Activated CD4-positive, alpha-beta T cell treated with anti-CD3 and anti-CD28 coated beads for 36 hours (primary cell): ENCODE measurements at places on chromosomes 6 and 20.
A peak's percentile ranks its signal among the peaks of the same experiment; 100 is the strongest.

- no peak for DNase-seq
These were observed 79.6 kb downstream of the PHACTR2 start for GRCh38 chr6:143757346-143757832.

DNA sequence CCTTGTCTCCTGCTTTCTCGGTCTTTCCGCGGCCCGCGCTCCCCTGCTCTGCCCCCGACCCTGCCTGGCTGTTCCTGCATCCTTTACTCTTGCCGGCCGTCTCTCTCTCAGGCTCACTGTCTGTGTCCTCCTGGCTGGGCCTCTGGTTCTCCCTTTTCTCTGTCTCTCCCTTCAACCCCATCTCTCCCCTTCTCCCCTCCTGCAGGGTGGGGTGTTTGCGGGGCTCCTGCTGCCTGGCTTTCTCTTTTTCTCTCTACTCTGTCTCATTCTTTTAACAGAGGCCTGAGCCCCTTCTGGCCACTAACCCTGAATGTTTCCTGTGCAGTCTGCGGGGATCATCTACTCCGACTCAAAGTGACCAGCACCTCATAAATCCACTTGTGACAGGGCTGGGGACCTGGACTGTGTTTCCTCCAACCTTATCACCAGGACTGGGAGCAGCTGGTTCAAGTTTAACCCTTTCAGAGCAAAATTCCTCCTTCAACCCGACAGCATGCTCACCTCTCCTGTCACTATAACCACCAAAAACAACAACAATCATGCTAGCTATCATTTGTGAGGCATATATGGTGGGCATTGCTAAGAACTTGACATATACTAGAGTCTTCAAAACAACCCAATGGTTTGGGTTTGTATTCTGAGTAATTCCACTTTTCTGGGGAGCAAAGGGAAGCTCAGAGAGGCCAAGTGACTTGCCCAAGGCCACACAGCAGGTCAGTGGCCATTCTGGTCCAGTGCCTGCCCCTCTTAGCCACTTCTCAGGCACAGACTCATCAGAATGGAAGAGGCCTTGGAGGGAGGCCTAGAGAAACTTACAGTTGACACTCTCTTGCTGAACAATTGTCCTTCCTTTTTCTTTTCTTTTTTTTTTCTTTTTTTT, 811 bp upstream of the RSPO4 start:
- no peak for DNase-seq

DNA sequence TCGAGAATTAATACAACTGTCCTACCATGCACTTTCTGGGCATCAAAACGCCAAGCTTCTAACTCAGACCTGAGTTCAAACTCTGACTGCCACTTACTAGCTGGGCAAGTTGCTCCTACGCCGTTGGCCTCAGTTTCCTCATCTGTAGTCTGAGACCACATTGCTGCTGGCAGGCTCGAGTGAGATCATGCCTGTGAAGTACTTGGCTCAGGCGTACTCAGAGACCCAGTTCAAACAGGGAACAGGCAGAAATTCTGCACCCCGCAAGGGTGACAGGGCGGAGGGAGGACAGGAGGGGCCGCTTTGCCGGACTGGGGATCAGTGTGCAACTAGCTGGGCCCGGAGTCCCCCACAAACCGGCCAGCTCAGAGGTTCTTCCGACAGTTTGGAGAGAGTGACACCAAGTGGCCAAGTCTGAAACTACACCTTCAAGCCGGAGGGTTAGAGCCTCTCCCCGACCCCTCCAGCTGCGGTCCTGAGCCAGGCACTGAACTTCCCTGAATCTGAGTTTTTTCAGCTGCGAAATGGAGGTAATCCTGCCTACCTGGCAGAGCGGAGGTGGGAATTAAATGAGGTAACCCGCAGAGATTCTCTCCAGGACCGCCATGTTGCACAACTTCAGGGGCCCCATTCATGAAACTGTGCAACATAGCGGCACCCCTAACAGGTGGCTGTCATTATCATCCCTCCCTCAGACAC, 46.0 kb upstream of the PTPN1 start:
- peak; percentile 68 for DNase-seq

GRCh38 chr6:96687121-96687520, 124.2 kb downstream of the FHL5 start:
- no peak for DNase-seq

- no peak for DNase-seq
These were observed 275.7 kb upstream of the TCF21 start for GRCh38 chr6:133613211-133613610.

- no peak for DNase-seq
These were observed at the start of gene OR12D1 for GRCh38 chr6:29414588-29414987. TSS of gene OR12D1 (plus strand) at chr6:29414928.

- peak; percentile 31 for DNase-seq
These were observed 58.2 kb upstream of the IL20RA start for GRCh38 chr6:137102851-137103492.

GRCh38 chr6:50762798-50763197, 49.5 kb downstream of the TFAP2D start:
- no peak for DNase-seq

- DNase-seq: no peak
These were observed 383.7 kb upstream of the CDH4 start for GRCh38 chr20:60868316-60868891.

GRCh38 chr6:124573953-124574352, 388.3 kb upstream of the RNF217 start:
- no peak for DNase-seq

DNA sequence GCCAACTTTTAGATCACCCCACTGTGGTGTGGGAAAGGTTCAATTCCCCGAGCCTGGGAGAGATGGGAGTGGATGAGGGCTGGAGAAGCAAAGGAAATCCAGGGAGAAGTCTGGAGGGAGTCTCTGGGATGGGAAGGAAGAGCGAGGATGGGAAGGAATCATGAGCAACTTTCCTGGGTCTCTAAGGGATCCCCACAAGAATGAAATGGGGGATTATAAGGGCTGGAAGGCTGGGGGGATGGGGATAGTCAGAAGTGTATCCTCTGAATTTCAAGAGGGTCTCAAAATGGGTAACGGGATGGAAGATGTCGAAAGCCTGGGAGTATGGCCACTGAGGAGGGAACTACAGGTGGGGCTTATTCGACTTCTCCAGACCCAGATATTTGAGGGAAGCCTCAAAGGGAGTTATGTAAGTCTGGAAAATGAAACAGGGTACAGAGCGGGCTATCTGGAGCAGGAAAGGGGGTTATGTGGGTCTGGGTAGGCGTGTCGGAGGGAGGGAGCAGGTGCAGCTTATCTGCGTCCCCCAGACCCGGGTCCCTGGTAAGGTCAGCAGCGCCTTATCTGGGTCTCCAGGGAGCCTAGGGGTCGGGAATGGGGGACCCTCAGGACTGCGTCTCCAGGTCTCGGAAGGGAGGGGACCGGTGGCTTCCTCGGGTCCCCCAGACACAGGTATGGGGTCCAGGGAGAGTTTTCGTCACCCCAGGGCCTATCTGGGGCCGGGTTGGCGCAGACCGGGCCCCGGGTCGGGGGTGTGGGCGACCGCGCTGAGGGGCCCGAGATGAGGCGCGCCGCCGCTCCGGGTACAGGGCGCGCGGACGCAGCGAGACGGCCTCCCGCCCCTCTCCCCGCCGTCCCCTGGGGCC, 550 bp downstream of the PLAGL2 start:
- peak; percentile 30 for DNase-seq

DNA sequence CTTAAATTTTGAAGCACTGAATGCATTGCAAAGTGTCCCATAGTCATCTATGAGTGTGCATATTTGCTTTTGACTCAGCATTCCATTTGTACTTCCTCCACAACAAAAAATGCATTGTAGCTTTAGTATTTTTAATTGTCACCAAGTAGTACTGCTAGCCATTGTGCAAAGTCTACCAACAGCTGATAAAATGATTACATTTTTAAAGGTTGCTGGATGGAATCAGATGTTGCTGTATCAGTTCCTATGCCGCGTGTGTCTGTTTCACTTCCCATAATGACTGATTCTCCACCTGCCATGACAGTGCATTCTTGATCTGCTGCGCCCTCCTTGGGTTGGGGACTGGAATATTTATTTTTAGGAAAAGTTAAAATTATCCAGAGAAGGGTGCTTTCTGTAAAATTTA, 41.2 kb downstream of the SLX4IP start:
- peak; percentile 11 for DNase-seq

GRCh38 chr6:109772883-109773431, 81.9 kb downstream of the FIG4 start:
- no peak for DNase-seq

GRCh38 chr6:83389606-83390005, 41.2 kb downstream of the ME1 start:
- DNase-seq: no peak

- DNase-seq: no peak
These were observed 2.0 kb downstream of the SEMG2 start for GRCh38 chr20:45223136-45223535.

DNA sequence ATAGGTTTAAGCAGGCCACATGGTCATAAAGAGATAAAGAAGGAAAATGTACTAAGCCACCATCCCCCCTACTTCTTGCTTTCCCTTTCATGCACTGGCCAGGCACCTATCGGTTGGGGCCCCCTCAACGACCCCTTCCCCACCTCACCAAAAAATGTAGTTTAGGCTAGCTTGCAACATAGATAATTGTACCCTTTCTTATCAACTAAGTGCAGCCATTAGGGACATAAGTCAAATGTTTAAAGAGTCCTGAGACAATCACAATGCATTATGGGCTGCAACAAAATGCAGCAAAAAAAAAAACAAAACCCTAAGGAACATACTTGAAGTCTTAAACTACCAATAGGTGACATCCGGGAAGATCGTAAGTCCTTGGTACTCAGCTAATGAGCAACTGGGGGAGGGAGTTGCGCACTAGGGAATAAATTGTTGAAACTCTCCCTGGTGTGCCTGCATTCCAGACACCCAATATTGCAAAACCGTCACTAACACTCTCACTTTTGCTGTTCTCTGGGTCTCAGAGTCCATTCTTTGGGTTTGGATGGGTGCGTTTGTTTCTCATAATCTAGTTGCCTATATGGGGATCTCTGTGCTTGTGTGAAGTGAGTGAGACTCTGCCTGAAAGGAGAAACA, 12.4 kb upstream of the HLA-G start:
- no peak for DNase-seq

DNA sequence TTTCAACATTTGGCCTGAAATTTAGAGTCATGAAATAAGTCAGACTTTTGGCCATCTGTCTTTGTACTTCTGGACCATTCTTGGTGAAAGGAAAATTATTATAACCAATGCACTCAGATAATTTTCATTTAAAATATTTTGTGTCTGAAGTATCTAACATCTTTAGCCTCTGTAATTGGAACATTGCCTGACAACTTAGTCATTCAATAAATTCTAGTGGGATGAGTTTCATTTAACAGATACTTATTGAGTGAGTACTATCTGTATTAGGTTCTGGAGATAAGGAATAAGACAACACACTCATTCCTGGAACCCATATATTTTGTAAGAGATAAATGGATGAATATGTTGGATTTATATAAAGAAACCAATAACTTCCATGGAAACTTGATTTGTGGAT, 536.0 kb downstream of the BCKDHB start:
- DNase-seq: no peak

DNA sequence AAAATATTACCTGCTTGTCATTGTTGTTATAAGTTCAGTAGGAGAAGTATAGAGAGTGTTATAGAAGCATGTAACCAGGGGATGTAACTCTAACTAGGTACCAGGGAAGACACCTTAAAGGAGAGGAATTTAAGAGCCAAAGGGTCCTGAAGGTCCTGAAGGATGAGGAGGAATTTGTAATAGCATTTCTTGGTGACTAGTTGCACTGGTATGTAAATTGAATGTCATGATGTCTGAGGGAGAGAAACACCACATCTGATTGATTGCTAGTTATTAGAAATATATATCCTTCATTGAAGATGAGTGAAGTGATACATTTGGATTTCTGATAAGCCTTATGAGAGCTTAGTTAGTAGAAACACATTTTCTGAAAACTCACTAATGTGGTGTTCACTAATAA, 643.8 kb downstream of the RFPL4B start:
- no peak for DNase-seq

DNA sequence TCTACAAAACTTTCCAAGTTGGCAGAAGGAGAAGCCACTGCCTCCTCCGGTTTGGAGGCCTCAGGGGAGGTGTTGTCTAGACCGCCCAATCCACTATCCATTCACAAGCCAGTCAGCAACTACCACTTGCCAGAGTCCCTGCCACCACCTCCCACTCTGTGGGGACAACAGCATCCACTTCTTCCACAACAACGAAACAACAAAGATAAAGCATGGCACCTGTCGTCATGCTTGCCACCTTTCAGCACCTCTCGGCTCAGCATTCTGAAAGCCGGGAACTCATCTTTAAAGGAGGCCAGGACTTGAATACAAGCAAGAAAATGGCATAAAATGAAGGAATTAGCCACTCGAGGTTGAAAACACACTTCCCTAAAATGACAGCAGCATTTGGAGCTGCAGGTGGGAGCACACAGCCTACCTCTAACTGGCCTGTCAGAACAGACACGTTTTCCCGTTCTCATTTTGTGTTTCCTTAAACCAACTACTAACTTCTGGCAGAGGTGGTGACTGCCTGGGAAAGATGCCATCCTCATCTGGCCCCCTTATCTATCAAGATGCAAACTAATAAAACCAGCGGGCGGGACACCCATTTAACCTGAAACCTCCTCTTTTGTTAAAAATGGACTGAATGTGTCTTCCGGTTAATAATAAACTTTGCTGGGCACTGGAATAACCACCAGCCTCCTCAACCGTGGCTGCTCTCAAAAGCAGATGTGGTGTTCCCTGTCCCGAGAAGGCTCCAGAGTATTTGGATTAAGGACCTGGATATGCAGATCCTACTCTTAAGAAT, 21.7 kb downstream of the YTHDF1 start:
- DNase-seq: no peak

DNA sequence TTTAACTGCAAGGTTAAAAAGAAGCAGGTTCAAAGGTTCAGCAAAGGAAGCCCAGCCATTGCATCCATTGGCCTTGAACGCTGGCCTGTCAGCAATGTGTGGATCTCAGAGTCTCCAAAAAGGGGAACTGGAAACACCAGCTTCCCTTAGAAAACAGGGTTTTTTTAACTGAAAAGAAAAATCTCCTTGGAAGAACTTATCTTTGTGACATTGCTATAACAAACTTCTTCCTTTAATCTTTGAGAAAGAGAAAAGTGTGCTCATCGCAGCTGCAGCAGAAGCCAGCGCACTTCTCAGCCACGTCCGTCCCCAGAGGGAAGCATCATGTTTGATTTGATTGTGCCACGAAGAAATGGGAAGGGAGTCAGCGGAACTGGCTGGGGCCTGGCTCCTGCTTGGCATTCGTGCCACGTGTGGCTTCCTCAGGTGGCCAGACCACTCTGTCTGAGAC, 215.0 kb downstream of the SYNDIG1 start:
- DNase-seq: no peak

DNA sequence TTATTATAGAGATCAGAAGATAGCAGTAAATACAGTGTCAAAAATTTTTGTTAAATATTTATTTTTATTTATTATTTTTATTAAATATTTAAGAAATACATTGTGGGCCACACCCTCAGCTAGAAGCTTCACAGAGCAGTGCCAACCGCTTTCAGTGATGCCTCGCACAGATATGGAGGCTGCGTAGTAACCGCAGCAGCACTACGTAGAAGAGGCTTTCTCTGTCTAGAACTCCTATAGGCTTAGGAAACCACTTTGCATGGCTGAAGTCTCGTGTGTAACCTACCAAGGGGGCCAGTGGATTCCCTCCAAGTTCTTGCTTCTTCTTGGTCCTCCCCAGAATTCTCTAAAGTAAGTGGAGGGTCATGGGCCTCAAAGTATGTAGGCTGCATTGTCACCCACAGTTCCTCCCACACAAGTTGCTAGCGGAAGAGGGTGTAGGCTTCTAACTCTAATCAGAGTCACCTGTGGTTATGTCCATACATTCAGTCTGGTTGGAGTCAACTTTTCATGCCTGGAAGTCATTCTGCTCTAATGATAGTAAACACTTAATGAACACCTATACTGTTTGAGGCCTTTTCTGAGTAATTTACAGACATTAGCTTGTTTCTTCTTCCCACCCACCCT, 285.6 kb downstream of the CDKAL1 start:
- DNase-seq: no peak
